Stimulated activated CD4-positive, alpha-beta T cell treated with anti-CD3 and anti-CD28 coated beads, TNF-alpha, amount 100 ng/mL, for 4 hours (primary cell): ENCODE measurements at places on chromosomes 7 and 10.

DNA sequence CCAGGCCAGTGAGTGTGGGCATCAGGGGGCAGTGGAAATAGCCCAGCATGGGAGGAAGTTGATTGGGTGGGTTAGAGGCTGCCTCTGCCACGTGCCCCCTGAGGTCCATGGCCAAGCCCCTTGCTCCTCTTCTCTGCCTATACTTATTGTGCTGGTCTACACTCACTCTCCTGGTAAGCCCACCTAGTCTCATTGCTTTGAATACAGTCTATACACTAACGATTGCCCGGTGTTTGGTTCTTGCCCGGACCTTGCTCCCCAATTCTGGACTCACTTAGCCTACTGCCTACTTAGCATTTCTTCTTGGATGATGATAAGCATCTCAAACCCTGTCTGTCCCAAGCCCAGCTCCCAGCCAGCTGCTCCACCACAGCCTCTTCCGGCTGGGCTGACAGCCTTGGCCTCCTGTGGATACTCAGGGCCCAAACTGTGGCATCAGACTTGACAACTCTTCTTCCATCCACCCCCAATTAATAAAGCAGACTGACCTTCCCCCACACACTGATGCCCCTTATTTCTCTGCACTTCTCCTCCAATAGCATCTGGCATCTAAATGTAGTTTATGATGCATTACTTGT lies 10.1 kb downstream of the LRRC18 start:
- no peak for DNase-seq

DNA sequence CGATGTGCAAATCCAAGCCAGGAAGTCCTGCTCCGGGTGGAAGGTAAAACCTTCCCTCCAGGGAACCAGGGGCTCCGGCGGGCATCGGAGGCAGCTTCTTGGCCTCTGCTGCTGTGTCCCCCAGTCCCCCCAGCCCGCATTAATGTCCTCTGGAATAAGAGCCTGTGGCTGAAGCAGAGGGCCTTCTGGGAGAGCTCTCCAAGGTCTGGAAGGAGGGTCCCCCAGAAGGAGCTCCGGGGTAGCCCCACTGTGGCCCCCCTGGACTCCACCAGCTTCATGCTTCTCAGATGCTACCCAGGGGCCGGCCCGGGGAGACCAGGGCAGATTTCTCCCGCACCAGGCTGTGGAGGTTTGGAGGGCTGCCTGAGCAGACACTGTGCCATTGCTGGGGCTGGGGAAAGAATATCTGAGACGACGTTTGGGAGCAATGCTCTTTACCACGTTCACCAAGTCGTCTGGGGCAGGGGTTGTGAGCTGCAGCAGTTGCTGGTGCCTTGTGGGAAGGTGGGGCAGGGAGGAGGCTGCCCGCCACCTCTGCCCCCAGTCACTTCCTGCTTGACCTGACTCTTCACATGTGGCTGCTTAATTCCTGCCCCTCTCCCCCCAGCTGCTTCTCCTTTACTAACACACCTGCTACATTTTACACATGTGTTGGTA lies 8.3 kb downstream of the ZNF853 start:
- DNase-seq: no peak

DNA sequence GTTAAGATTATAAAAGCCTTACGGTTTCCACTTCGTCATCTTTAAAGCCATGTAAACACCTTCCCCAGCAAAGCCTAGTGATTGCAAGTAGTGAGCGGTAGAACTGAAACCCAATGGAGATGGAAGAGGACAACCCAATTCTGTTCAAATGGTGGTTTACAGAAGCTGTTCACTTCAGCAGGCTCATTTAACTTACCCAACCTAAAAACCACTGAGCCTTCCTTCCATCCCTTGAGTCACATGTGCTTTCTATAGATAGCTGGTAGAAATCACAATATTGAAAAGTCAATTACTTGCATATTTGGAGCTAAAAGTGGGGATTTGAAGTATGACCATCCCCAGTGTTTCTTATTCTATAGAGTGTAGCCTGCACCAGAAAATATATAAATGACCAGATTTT lies 667.7 kb downstream of the SUGCT start:
- DNase-seq: no peak

DNA sequence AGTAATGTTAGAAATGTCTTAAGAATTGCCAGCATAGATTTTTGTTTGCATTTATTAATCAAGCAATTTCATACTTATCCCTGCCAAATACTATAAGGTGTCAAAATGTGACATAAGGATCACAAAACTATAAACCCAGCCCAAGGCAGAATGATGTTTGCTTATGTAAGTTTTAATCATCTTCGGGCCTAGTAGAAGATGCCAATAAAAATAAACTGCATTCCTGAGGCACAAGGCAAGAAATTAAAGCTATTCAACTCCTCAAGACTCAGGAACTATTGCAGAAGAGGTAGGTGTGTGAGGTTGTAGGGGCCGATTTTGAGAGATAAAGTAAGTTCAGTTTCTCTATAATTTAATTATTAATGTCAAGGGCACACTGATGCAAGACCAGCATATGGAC lies 189.4 kb upstream of the AHR start:
- no peak for DNase-seq

GRCh38 chr10:78483641-78484040 lies 450.0 kb downstream of the RPS24 start:
- no peak for DNase-seq

- DNase-seq: no peak
Observed at GRCh38 chr7:150848111-150848510, 4.2 kb upstream of the AOC1 start.

DNA sequence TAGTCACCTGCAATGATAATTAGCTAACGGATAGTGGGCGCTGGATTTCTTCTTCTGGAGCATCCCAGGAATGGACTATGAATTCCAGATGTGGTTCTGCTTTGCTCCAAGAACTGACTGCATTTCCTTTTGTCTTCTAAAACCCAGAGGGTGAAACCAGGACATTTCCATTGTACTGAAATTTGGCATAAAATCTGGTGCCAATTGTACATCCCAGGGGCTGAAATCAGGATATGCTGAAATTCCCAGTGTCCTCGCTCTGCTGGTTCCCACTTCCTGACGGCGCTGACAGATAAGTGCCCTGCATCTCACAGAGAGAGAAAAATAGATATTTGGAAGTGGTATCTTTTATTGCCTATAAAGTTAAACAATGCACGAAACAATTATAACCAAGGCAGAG lies 31.9 kb downstream of the RBM20 start:
- no peak for DNase-seq

GRCh38 chr10:58898854-58899573 lies 277.4 kb upstream of the PHYHIPL start:
- DNase-seq: no peak

DNA sequence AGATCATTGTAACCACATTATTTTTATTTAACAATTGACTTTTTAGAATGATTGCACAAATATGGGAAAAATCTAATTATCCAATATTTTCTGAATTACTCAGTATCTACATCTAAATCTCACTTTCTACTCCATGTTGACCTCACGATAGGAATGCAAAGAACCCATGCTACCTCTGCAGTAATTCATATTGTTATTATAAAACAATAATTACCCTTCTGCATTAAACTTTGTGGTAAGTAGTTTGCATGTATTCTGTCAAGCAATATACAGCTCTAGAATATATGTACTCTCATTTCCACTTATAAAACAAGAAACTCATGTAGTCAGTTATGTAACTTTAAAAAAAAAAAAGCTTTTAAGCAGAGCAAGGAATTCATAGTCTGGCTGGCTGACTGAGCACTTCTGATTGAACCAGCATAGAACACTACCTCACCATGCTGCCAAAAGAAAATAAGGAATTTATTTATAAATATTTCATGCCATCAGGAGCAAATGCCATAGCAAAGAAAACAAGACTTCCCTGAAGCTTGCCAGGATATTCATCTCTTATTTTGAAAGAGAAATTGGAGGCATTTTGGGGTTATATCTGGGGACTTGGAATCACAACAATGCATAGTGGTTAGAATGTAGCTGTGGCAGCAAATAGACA lies 895.7 kb downstream of the XPNPEP1 start:
- no peak for DNase-seq

GRCh38 chr10:43963379-43963778 lies 314.7 kb upstream of the ZNF32 start:
- DNase-seq: no peak

- DNase-seq: no peak
Observed at GRCh38 chr7:22781230-22781711, 41.4 kb downstream of the TOMM7 start.

DNA sequence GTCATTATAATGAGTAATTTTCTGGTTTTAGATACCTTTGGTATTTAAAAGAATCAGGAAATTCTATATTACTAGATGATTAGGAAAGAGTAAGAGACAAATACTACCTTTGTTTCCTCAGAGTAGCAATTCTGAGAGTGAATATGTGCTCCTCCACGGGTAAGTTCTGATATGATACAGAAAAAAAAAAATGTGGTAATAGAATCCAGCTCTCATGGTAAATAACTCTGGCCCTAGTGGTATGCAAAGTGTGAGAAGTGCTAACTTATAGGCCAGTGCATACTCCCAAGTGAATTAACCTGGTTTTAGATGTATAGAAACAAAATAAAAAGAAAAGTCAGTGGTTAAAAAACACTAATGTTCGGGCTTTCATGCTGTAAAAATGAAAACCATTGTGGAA lies 512.6 kb upstream of the SEMA3D start:
- no peak for DNase-seq

DNA sequence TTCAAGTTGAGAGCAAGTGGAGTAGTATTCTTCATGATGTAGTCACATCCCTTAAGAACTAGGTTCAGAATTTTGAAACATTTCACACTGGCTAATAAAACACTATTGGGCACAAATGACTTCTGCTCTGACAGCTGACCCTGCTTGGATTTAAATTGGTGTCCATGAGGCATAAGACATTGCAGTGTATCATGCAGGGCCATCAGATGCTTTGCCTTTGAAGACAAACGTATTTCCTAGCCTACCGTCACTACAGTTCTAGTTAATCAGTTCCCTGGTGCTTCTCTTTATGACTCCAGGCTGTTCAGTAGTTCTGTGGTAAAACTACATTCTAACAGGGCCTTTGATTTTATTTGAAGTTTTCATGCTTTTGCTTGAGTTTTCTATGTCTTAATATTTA lies 168.5 kb upstream of the ZNF804B start:
- no peak for DNase-seq

DNA sequence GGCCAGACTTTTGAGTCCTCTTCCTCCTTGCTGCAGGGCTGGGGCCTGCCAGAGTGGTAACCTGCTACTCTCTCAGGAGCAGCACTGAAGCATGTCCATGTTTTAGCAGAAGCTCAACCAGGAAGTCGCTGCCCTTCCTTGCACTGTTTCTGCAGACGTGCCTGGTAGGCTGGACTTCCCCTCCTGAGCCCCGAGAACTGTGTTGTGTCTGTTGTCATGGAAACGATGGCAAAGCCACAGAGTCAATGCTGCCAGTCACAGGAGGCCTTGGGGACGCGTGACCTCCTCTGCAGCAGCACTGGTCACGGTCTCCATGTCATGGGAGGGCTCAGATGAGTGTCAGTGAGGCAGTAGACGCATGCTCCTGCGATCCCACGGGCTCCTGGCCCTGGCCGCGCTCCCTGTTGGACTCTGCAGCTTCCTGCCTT lies 145.5 kb downstream of the FANK1 start:
- DNase-seq: peak; percentile 42

DNA sequence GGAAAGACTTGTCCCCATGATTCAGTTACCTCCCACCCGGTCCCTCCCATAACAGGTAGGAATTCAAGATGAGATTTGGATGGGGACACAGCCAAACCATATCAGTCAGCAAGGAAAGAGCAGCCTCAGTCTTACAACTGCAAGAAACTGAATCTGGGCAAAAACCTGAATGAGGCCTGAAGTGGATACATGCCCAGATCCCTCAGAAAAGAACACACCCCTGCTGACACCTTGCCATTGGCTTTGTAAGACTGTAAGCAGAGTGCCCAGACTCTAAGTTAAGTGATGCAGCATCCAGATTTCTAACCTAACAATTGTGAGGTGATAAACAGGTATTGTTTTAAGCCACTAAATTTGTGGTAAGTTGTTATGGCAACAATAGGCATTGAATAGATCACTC lies 670.8 kb downstream of the SORCS1 start:
- no peak for DNase-seq

GRCh38 chr10:84256510-84257342 lies 11.9 kb downstream of the RGR start:
- no peak for DNase-seq

GRCh38 chr10:62068464-62068863 lies 167.0 kb downstream of the ARID5B start:
- DNase-seq: no peak

DNA sequence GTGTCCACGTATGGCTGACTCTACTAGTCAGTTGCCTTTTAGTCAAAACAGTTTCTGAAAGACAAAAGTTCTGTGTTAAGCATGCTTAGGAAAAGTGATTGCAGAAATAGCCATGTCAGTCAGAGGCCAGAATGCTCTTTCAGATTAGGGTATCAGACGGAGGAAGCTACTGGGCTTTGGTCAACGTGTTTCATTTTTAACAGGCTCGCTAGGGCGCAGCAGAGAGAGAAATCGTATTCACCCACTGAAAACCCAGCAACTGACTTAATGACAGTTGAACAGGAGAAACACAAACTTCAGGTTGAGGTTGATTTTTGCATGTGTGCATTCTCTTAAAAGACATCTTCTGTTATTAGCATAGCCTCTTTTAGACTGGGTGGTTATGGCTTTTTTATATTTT lies 322.6 kb upstream of the KIAA1217 start:
- DNase-seq: no peak

DNA sequence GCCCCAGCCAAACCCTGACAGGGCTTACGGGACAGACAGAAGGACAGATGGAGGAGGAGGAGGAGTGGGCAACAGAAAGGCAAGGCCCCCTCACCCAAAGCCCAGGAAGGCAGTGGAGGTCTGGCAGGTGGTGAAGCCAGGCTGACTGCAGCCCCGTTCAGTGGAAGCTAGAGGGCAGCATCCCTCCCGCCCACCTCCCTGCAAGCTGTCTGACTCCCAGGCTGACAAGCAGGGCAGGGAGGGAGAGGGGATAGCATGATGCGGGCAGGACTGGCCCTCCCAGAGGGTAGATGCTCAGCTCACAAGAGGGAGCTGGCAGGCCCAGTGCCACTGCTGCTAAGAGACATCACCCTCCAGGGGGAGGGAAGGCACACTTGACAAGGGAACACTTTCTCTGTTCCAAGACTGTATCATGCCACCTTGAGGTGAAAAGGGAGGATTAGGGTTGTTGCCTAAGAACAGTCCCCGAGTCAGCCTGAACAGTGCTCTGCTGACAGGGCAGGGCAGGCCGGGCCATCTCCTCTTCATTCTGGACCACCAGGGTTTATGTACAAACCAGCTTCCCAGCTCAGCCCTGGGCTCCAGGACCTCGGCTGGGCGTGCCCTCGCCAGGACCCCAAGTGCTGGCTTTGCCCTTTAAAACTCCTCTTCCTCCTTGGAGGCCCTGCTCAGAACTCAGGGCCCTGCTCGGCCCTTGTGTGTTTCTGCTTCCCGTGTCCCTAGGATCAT lies 61.8 kb downstream of the RASGEF1A start:
- DNase-seq: peak; percentile 31

DNA sequence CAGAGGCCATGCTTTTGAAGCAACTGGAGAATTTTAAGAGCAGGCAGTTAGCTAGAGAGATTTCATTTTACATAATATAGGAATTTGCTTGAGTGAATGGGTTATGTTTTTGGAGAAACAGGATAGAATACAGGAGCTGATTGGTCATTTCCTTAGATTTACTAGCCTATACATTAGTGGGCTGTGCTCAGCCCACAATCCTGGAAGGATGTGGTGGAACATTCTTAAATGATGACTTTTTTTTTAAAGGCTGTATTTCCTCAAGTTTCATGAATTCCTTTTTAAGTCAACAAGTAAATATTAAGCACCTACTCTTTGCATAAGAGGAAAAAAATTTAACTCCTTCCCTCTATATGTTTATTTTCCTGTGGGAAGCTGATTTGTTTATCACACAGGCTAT lies 314.4 kb upstream of the BMPER start:
- no peak for DNase-seq

- no peak for DNase-seq
Observed at GRCh38 chr7:92751902-92752901, 84.2 kb downstream of the CDK6 start.
